ENCODE measurements at places on chromosomes 12 and 14.

GRCh38 chr12:114448618-114448933, 42.6 kb upstream of the TBX5 start:
- DNase-seq, result no peak

- no peak for DNase-seq
Observed at GRCh38 chr12:68924546-68924945, 8.4 kb downstream of the CPM start.

DNA sequence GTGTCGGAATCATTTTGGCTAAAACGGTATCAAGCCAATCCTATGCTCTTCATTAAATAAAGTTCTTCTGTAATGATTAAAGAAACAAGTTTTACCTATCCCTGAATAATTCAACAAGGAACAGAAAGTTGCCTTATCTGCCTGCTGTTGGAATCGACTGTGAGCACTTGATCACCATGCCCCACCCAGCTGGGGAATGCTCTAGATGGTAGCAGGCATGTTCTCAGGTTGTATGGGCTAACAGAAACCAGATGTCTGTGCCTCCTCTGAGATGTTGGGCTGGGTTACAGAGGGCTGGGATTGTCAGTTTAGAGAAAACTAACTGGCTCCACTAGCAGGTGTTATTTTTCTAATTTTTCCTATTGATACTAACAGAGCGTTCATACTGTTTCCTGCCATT, 28.9 kb downstream of the RTRAF start:
- DNase-seq, result no peak

DNA sequence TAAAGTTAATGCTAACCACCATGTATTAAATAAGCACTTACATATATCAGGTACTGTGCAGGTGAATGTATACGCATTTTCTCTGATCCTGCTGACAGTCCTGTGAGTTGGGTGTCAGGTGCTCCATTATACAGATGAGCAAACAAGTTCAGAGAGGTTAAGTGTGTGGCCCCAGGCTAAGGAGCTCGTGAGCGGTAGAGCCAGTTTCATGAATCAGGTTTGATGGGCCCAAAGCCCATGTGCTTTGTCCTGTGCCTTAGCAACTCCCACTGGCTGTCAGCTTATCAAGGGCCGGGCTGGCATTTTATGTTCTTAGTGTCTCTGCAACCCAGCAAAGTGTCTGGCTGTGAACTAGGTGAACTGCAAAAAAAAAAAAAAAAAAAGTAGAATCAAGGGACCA, 701.2 kb upstream of the TBX3 start:
- no peak for DNase-seq

GRCh38 chr12:56223571-56224101, 506 bp upstream of the NABP2 start:
- DNase-seq, result no peak

- no peak for DNase-seq
Observed at GRCh38 chr14:54554401-54554800, 12.5 kb upstream of the SAMD4A start.

DNA sequence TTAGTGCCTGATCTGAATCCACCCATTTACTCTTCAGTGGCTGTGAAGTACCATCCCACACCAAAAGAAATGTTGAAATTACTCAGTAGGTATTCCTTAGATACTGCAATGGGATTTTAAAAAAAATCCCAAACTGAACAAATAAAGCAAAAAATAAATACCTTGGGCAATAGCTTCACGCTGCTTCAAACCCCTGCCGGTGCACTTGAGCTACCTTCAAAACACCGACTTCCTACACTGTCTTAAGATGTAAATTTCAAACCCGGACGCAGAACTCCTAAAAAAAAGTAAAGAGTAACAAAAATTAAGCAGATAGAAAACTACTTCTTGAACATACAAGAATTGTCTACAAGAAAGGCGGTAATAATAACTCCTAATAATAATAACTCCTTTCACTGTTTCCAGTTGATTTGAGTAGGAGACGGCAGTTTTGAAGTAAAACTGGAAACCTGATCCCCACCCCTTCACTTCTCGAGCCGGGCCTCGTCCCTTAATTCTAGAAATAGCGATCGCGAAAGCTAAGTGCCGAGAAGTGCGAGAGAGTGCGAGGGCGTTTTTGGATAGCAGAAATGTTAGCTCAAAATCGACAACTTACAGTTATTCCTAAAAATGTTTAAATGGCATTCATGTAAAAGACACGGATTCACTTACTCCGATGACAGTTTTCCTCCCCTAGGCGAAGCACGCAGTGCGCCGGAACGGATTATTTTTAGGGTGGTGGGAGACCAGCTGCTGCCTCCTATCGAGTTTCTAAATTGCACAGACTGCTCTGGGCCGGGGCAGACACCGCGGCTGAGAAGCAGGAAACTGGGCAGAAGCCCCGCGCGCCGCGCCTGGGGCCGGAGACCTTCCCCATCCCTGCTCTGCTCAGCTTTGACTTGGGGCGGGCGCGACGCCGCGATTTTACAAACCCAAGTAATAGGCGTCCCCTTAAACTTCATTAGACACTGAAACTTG, at the start of gene ABCC9:
ABCC9 (minus strand) TSS at position 878 of the 957 bp plus-strand sequence. CDS start 4,752 bp downstream, outside the sequence.
- DNase-seq, result no peak

DNA sequence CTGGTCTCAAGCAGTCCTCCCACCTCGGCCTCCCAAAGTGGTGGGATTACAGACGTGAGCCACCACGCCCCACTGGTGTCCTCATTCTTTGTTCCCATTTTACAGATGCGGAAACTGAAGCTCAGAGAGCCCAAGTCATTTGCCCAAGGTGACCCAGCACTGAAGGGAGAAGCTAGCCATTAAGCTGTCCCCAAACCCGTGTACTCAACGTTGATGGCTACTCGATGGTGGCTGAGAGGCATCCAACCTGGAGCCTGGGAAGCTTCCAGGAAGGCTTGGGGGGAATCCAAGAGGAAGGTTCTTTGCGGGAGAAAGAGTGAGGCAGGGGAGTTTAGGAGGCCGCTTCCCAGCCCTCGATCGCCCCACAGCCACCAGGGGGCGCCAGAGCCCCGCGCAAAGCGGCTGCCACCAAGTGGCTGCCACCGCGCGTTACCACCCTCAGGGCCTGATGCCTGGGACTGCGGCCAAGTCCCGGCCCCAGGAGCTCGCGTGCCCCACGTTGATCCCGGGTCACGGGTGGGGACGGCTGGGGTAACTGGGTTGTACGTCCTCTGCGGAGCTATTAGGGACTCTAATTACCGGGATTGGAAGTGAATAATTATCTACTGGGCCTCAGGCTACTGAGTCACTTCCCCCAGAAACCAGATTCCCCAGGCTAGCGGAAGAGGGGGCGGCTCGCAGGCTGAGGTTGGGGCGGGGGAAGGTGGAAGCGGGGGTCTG, 8.8 kb upstream of the SH2B3 start:
- peak; percentile 93 for DNase-seq

GRCh38 chr14:102980409-102980810, 57.9 kb downstream of the AMN start:
- DNase-seq, result no peak

GRCh38 chr12:101297661-101298060, 17.8 kb downstream of the UTP20 start:
- no peak for DNase-seq

All from CD4-positive, alpha-beta T cell treated with Interleukin-17A for 4 hours (primary cell).